Right renal pelvis (tissue), 4 donors: ENCODE measurements at places on chromosomes 3 and 15.

DNA sequence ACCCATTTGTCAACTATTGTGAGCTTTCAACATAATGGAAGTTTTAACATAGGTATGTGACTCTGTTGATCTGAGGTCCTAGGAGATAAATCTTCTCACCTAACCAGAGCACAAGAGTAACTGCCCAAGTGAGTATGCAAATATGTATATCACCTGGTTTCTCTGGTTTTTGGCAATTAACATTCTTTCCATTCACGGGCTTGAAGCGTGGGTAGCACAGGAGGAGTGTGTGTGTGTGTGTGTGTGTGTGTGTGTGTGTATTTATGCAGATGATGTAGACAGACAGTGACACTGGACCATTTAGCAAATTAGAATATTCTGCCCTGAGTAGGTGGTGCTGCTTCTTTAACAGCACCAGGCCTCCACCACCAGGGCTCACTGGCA is 15.0 kb downstream of the EPHB1 start:
- DNase-seq: no peak

- no peak for DNase-seq
Observed at GRCh38 chr15:101135532-101136166, 116.2 kb downstream of the CHSY1 start.

- no peak for DNase-seq
Observed at GRCh38 chr3:116056280-116056679, 389.0 kb downstream of the LSAMP start.

- DNase-seq: no peak
Observed at GRCh38 chr3:5232570-5232969, 45.1 kb downstream of the EDEM1 start.

DNA sequence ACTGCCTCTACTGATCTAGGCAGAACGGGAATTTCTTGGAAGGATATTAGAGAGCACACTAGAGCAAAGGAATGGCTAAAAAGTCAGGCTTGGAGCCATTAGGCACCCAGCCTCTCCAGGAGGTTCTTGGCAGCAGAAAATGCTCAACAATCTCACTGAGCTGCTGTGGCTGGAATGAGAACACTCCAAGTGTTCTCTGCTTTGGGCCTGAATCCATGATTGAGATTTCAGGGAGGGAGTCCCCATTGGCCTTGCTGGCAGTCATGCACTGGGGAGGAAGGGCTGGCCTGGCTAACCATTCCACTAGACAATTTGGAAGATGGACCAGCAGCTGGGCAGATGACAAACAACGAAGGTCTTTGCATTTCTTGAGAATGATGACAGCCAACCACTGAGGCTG is 362.6 kb downstream of the SHQ1 start:
- DNase-seq: no peak

GRCh38 chr3:15499536-15499935 is 22.0 kb downstream of the COLQ start:
- DNase-seq: no peak

GRCh38 chr15:99174567-99175395 is 69.9 kb downstream of the SYNM start:
- no peak for DNase-seq
